ENCODE measurements at places on chromosomes 2 and 18. TPM values are rescaled to one million over a fixed set of nuclear protein-coding genes. Genes with fewer than 3 reads are reported as not detected.

DNA sequence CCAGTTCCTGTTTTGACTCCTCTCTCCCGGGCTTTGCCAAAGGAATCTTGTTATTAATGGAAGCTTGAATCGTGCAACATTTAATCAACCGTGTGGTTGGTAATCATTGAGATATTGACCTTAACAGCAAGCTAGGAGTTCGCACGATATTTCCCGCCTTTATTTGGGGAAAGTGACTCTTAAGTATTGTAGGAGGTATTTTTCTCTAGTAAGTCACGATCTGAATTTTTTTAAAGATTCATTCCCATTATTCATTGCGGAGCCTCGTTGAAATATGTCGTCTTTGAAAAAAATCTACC is 663 bp downstream of the NUP35 start:
- no peak for DNase-seq
- H3K4me3 ChIP-seq, result peak overlapping the region; percentile 63
- peak overlapping the region; percentile 91 for H3K27ac ChIP-seq

DNA sequence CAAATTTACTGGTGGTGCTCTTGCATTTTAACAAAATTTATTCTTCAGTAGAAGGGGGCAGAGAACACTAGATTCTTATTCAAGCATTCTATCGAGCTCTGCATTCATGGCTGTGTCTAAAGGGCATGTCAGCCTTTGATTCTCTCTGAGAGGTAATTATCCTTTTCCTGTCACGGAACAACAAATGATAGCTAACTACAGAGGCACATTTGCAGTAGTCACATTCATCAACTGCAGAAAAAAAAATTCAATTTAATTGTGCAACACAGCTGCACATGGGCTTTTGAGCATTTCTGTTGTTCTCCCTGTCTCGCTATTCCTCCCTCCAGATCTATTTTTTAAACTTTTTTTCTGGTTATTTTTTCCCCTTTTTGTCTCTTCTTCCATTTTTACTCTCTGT is 13.0 kb upstream of the DLX1 start:
- no peaks in the 10 kb centered on the region for H3K36me3 ChIP-seq
- H3K4me1 ChIP-seq, result no peaks in the 10 kb centered on the region
- no peak for DNase-seq
- peaks cover 61% of the 10 kb centered on the region for H3K27me3 ChIP-seq
- H3K4me3 ChIP-seq, result no peak overlapping the region

- no peak overlapping the region for H3K27ac ChIP-seq
- H3K27me3 ChIP-seq, result no peaks in the 10 kb centered on the region
- no peaks in the 10 kb centered on the region for H3K4me1 ChIP-seq
- H3K4me3 ChIP-seq, result no peak overlapping the region
Measured at GRCh38 chr2:43845181-43845580, 6.4 kb downstream of the ABCG8 start.

The GPR39 gene
- total RNA-seq, result 10.9 TPM

DNA sequence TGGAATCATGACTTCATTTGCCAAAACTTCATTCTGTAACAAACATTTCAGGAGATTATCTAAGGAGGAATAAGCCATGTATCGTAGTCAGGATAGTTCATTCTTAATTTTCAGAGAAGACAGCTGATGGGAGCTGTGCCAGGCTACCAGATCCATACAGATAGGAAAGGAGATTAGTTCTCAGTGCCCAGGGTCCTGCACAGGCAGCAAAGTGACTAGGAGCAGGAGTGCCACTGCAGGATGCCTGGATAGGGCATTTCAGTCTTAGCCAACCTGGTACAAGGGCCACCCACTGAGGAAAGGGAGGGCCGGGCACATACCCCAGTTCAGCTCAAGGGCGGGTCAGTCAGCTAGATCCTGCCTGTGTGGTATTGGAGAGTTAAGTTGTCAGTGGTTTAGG is 6.7 kb upstream of the OSR1 start:
- no peak for DNase-seq
- H3K27ac ChIP-seq, result no peak overlapping the region
- H3K4me1 ChIP-seq, result no peaks in the 10 kb centered on the region
- H3K27me3 ChIP-seq, result peaks cover 99% of the 10 kb centered on the region

DNA sequence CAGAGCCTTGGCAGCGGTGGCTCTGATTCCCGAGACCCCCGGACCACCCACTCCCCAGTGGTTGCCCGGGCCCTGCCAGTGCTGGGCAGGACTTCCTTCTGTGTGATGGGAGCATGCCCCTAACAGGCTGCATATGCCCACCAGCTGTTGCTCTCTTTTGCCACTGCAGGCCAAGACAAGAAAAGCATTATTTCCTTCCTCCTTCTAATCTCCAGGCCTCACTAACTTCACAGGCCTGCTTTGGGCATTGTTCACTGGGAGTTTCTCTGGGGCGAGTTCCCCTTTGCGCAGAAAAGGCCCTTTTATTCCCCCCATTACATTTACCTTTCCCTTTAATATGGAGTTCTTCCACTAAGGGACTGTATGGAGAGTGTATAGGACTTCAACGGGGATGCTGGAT is 249.1 kb upstream of the SIX2 start:
- no peaks in the 10 kb centered on the region for H3K27me3 ChIP-seq
- no peak overlapping the region for H3K4me3 ChIP-seq
- H3K4me1 ChIP-seq, result peaks cover 16% of the 10 kb centered on the region
- no peak overlapping the region for H3K27ac ChIP-seq
- no peaks in the 10 kb centered on the region for H3K36me3 ChIP-seq

DNA sequence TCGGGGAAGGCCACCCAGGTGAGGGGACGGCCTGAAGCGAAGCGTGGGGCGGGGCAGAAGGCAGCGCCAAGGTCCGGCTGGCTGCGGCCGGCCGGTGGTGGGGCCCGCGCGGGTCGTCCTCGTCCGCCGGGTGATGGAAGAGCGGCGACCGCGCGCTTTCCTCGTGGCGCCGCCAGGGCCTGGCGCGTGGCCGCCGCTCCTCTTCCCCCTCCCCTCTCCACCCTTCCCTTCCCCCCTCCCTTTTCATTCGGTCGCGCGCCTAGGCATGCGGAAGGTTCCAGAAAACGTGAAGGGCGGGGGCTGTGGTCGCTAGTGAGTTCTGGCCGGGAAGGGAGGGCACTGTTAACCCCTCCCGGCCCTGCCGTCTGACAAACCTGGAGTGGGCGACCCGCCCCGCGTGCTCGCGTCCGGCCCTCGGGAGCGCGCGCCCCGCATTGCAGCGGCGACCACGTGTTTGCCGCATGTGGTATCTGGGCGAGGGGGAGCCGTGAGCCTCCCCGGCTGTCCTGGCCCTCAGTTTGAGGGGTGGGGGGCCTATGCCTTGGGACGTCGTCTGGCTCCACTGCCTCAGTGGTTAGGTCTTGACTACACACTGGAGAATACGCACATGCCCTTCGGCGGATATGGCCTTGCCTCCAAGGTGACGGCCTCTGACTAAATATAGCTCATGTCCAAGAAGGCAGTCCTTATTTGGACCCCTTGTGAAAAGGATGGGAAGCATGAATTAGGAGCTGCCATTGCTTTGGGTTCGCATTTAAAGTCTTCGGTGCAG is 579 bp downstream of the MAT2A start:
- H3K4me3 ChIP-seq, result peak overlapping the region; percentile 98
- H3K36me3 ChIP-seq, result peaks cover 37% of the 10 kb centered on the region
- H3K27ac ChIP-seq, result peak overlapping the region; percentile 100

The SLC14A1 gene
- not detected for total RNA-seq

The ITM2C gene
- 411 TPM for total RNA-seq

GRCh38 chr2:191739194-191739593 is 61.3 kb downstream of the NABP1 start:
- no peaks in the 10 kb centered on the region for H3K4me1 ChIP-seq
- H3K27ac ChIP-seq, result no peak overlapping the region
- no peak for DNase-seq

GRCh38 chr2:10036095-10036884 is 7.1 kb upstream of the KLF11 start:
- H3K27me3 ChIP-seq, result no peaks in the 10 kb centered on the region
- no peak overlapping the region for H3K4me3 ChIP-seq
- no peak overlapping the region for H3K27ac ChIP-seq
- peaks cover 6% of the 10 kb centered on the region for H3K4me1 ChIP-seq

GRCh38 chr2:55047677-55048299 is 2.5 kb downstream of the RTN4 start:
- H3K27me3 ChIP-seq, result no peaks in the 10 kb centered on the region
- H3K36me3 ChIP-seq, result no peaks in the 10 kb centered on the region
- peak overlapping the region; percentile 78 for H3K4me3 ChIP-seq
- DNase-seq, result peak; percentile 64
- H3K4me1 ChIP-seq, result peaks cover 19% of the 10 kb centered on the region

The DSG4 gene
- not detected for total RNA-seq

GRCh38 chr18:39591649-39592048 is 2026.1 kb upstream of the CELF4 start:
- H3K27me3 ChIP-seq, result no peaks in the 10 kb centered on the region
- H3K4me1 ChIP-seq, result peaks cover 3% of the 10 kb centered on the region
- H3K27ac ChIP-seq, result no peak overlapping the region
- H3K4me3 ChIP-seq, result no peak overlapping the region

The RBKS gene
- 4.1 TPM for total RNA-seq

The GPR55 gene
- not detected for total RNA-seq

The METAP1D gene
- total RNA-seq, result 4.0 TPM

The TGFA gene
- total RNA-seq, result 0.21 TPM

The TMEM37 gene
- 1.5 TPM for total RNA-seq

DNA sequence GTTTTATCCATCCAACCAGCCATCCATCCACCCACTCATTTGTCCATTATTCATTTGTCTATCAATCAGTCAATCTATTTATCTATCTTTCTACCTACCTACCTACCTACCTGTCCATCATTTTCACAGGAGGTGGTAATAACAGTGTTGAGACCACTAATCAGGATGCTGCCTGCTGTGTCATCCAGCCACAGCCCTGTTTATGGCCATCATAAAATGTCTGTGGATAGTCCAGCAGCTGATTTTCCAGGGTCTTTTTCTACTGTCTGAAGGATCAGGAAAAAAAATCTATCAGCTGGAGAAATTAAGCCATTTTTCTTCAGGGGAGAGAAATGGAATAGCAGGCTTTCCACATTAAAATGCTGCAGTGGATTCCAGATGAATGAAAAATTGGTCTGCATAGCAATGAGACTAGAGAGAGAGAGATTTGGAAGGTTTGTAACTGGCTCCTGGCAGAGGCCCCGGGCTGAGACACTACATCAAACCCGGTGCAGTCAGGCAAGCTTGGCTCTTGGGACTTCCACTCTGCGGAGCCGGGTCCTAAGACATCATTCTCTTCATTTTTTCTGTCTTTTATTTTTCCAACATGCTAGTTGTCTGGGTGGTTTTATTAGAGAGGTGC is 33.0 kb upstream of the BOD1L2 start:
- no peaks in the 10 kb centered on the region for H3K4me1 ChIP-seq
- H3K27me3 ChIP-seq, result no peaks in the 10 kb centered on the region
- H3K27ac ChIP-seq, result no peak overlapping the region
- no peak for DNase-seq
- no peak overlapping the region for H3K4me3 ChIP-seq

DNA sequence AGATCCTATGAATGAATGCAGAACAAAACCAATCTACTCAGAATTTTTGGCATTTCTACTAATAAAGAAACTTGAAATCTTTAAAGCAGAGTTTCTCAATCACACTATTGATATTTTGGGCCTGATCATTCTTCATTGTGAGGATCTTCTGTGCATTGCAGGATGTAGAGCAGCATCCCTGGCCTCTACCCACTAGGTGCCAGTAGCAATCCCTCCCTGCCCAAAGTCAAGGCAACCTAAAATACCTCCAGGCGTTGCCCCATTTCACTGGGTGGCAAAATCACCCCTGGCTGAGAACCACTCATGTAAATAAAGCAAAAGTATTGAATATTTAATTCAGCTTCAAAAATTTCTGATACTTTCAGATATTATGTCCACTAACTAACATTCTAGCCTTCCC is 213.0 kb downstream of the SP3 start:
- H3K36me3 ChIP-seq, result no peaks in the 10 kb centered on the region
- no peak overlapping the region for H3K27ac ChIP-seq
- no peak overlapping the region for H3K4me3 ChIP-seq
- DNase-seq, result no peak
- peaks cover 35% of the 10 kb centered on the region for H3K4me1 ChIP-seq

DNA sequence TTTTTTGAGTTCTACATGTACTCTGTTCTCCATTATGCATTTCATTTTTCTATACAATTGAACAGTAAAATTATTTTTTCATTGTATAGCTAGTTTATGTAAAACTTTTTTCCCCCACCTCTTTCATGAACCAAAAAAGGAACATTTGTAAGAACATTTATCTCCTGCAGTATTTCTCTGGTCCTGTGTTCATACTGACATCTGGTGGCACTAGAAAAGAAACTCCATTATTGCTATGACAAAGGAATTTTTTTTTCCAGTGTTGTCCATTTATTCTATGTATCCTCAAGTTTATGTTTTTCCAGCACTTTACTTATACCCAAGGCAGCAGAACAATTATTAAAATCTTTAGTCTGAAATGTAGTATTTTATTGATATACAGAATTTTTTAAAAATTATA is 27.4 kb upstream of the CHAC2 start:
- no peak overlapping the region for H3K4me3 ChIP-seq
- H3K27ac ChIP-seq, result no peak overlapping the region
- no peaks in the 10 kb centered on the region for H3K27me3 ChIP-seq

DNA sequence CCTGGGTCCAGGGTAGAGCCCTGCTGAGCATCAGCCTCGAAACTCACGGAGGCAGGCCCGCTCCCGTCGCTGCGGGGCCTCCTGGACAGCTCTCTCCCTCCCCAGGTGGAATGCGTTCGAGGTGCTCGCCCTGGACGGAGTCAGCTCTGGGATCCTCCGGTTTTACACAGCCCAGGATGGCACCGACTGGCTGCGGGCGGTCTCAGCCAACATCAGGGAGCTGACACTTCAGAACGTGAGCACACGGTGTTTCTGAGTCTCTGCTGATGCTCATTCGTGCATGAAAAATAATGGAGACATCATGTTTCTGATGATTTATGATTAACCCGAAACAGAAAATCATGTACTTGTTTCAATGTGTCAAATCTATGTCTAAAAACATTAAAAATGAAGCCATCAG is 175.5 kb upstream of the TPO start:
- no peaks in the 10 kb centered on the region for H3K36me3 ChIP-seq
- H3K4me3 ChIP-seq, result no peak overlapping the region
- no peak for DNase-seq
- H3K27ac ChIP-seq, result no peak overlapping the region

DNA sequence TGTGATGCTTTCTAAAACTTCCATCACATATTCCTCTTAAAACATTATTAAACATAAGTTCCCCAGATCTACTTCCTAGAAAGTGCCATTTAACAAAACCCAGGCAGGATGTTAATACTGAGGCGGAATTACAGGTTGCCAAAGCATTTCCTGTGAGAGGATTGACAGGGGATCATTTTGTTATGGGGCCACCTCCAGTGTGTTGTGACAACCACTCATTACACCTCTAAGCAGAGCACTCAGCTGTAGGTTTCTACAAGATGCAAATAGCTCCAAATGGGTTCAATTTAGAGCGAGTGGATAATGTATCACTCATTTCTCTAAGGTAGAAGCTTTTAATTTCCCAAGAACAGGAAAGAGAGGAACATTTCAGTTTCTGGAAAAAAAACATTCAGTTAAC is 1429.5 kb upstream of the ACVR2A start:
- no peaks in the 10 kb centered on the region for H3K4me1 ChIP-seq
- no peaks in the 10 kb centered on the region for H3K27me3 ChIP-seq
- DNase-seq, result no peak
- H3K27ac ChIP-seq, result no peak overlapping the region
- no peaks in the 10 kb centered on the region for H3K36me3 ChIP-seq

Measured in cardiac muscle cell (in vitro differentiated cells and primary cell).